ENCODE measurements at places on chromosomes 1 and 21. TPM values are rescaled to one million over a fixed set of nuclear protein-coding genes. Genes with fewer than 3 reads are reported as not detected.

Gene DEPDC1
- 7.3 TPM for total RNA-seq

Gene KLHDC7A
- not detected for total RNA-seq

Gene AKR7A3
- total RNA-seq: 2.1 TPM

Gene SH2D5
- 2.1 TPM for total RNA-seq

Gene TMOD4
- total RNA-seq: not detected

Gene GJA4
- total RNA-seq: 3.8 TPM

Gene CNN3
- total RNA-seq: 158 TPM

Gene NEGR1
- total RNA-seq: 28.7 TPM

Gene PADI1
- total RNA-seq: 0.18 TPM

Gene CSDE1
- total RNA-seq: 356 TPM

Gene CEP350
- 70.0 TPM for total RNA-seq

Gene LMX1A
- total RNA-seq: 13.3 TPM

Gene CAPN8
- not detected for total RNA-seq

Gene OR2L8
- total RNA-seq: 6.6 TPM

Gene GBP7
- not detected for total RNA-seq

Measured in cerebellum (tissue), 4 donors.